Endodermal cell (in vitro differentiated cells): ENCODE measurements at places on chromosomes 3 and 15. TPM values are rescaled to one million over a fixed set of nuclear protein-coding genes. Genes with fewer than 3 reads are reported as not detected.

Gene BNC1
- 0.07 TPM in 1 of 2 replicates, not detected in the other for total RNA-seq

- no peaks in the 10 kb centered on the region for H3K4me1 ChIP-seq
- H3K27ac ChIP-seq = no peak overlapping the region
- no peaks in the 10 kb centered on the region for H3K27me3 ChIP-seq
- no peak overlapping the region for H3K4me3 ChIP-seq
Measured at GRCh38 chr15:95850837-95851236, 479.7 kb upstream of the NR2F2 start.

Gene IL12A
- total RNA-seq = not detected in 3 replicates

Gene IL5RA
- total RNA-seq = not detected in 3 replicates

DNA sequence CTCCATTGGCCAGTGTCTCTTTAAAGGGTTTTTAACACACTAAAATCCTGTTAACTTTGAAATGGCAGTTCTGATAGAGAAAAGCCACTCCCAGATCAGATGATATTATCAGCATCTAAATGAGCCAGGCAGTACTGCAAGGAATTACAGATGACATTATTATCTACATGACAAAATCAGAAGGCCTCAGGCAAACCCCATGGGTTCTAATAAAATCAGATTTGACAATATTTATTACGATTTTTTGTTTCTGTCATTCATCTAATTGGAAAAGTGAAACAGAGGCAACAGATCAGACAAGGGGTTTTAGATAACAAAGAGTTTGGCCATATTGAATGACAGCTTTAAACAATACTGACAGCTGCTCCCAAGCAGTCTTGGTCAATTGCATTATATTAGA lies 112.7 kb downstream of the FEZF2 start:
- peaks cover 22% of the 10 kb centered on the region for H3K36me3 ChIP-seq
- DNase-seq = no peak
- H3K27ac ChIP-seq = peak overlapping the region; percentile 19
- H3K4me3 ChIP-seq = no peak overlapping the region
- no peaks in the 10 kb centered on the region for H3K27me3 ChIP-seq

DNA sequence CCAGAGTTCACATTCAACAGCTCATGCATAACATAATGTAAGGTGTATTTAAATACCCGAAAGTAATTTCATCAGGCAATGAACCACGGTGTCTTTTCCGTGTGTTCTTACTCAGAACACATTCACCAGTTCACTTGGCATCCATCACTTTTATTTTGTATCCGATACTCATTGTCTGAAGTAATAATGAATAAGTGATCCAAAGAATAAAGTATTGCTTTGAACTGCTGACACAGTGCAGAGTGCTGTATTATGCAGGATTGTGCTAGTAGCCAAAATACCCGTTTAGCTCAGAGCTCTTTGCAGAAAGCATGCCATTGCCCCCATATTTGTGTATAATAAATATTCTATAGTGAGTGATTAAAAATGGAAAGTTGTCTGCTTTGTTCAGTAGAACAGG lies 460.9 kb upstream of the KCNMB2 start:
- DNase-seq = no peak
- no peaks in the 10 kb centered on the region for H3K27me3 ChIP-seq
- no peak overlapping the region for H3K27ac ChIP-seq
- H3K4me3 ChIP-seq = no peak overlapping the region

Gene RHOV
- total RNA-seq = 1.8 and 2.5 TPM in 2 replicates

GRCh38 chr3:129018751-129019150 lies 17.6 kb downstream of the EFCC1 start:
- no peaks in the 10 kb centered on the region for H3K27me3 ChIP-seq
- no peaks in the 10 kb centered on the region for H3K36me3 ChIP-seq
- H3K27ac ChIP-seq = no peak overlapping the region
- peaks cover 11% of the 10 kb centered on the region for H3K4me1 ChIP-seq
- no peak for DNase-seq
- H3K4me3 ChIP-seq = no peak overlapping the region

DNA sequence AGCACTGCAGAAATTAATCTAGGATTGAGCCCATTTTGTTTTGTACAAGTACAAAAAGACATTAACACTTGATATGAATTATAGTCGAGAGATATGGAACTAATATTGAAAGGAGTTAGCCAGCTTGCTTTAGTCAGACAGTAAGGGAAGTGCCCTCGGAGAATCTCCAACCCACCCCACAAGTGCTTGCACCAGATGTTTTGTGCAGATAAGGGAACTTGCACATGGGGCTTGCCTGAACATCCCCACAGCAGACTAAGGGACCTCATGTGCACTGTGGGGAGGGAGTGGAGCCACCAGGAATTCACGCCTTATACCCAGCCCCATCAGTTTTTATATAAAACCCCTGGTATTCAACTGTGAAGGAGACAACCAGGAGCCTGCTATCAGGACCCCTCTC lies 122.3 kb downstream of the EFHB start:
- H3K4me3 ChIP-seq = no peak overlapping the region
- no peak for DNase-seq
- peaks cover 53% of the 10 kb centered on the region for H3K27me3 ChIP-seq
- H3K27ac ChIP-seq = no peak overlapping the region
- no peaks in the 10 kb centered on the region for H3K4me1 ChIP-seq

- H3K36me3 ChIP-seq = no peaks in the 10 kb centered on the region
- DNase-seq = no peak
- H3K4me1 ChIP-seq = no peaks in the 10 kb centered on the region
- no peaks in the 10 kb centered on the region for H3K27me3 ChIP-seq
Measured at GRCh38 chr3:146970236-146970635, 365.1 kb upstream of the PLSCR5 start.

Gene STRA6
- 17.7 and 18.2 TPM in 2 replicates for total RNA-seq

DNA sequence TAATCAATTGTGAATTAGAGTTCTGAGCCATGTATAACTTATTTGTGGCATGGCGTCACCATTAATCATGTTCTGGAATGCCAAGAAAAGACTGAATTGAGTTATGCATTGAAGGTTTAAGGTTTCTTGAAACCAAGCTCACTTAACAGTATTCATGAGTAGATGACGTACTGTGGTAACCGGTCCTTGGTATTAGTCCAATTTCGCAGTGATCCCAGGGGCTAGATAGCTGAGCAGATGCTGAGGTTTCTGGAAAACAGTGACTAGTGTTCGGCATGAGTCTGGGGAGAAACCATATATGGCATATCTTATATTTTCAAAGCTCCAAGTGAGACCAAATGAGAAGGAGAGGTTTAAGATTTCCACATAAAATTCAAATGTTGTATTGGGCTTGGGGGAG lies 218.3 kb upstream of the LYSMD4 start:
- H3K4me3 ChIP-seq = no peak overlapping the region
- no peak for DNase-seq
- H3K4me1 ChIP-seq = no peaks in the 10 kb centered on the region
- H3K36me3 ChIP-seq = no peaks in the 10 kb centered on the region
- H3K27me3 ChIP-seq = no peaks in the 10 kb centered on the region

GRCh38 chr15:65806397-65806796 lies 14.3 kb upstream of the DENND4A start:
- H3K4me1 ChIP-seq = no peaks in the 10 kb centered on the region
- DNase-seq = no peak
- no peak overlapping the region for H3K4me3 ChIP-seq
- no peaks in the 10 kb centered on the region for H3K36me3 ChIP-seq

- DNase-seq = peak; percentile 83
- no peaks in the 10 kb centered on the region for H3K36me3 ChIP-seq
- no peaks in the 10 kb centered on the region for H3K27me3 ChIP-seq
- peaks cover 10% of the 10 kb centered on the region for H3K4me1 ChIP-seq
- no peak overlapping the region for H3K27ac ChIP-seq
Measured at GRCh38 chr3:66115858-66116654, 77.3 kb upstream of the MAGI1 start.

Gene SLC22A14
- total RNA-seq = not detected in 2 replicates

Gene HCN4
- total RNA-seq = 0.28 to 0.82 TPM (median 0.80 TPM) in 3 replicates

DNA sequence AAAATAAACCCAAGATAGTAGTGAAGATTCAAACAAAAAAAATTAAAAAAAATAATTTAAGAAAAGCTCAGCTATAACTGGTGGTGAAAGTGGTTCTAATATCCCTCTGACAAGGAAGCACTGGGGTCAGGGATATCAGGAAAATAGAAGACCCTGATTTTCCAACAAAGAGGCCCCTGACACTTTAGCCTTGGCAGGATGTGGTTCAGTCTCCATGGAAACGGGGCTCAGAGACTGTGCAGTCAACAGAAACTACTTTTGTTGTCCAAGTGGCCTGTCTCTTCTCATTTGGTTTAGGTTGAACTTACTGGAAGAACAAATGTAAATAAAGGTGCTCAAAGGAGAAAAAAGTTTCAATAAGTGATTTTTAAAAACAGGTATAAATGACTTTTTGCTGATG lies 27.2 kb downstream of the INTS14 start:
- no peaks in the 10 kb centered on the region for H3K27me3 ChIP-seq
- H3K4me1 ChIP-seq = peaks cover 5% of the 10 kb centered on the region
- no peak for DNase-seq

DNA sequence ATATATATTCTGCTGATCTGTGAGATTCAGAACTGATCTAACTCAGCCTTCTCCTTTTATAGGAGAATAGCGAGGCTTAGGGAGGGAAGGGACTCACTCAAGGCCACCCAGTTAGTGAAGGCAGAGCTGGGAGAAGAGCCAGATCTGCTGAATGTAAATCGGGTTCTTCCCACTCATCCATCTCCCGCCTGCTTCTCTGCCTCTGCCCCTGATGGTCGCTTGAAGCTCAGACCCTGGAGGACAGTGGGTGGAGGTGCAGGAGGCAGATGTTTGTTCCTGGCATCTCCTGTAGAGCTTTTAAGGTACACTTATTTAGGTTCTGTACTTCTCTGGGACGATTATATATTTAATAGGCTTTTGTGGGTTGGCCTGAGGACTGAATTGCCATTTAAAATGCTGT lies 4.3 kb downstream of the PDIA5 start:
- H3K36me3 ChIP-seq = no peaks in the 10 kb centered on the region
- peak overlapping the region; percentile 48 for H3K4me3 ChIP-seq
- no peaks in the 10 kb centered on the region for H3K27me3 ChIP-seq
- H3K4me1 ChIP-seq = peaks cover 14% of the 10 kb centered on the region
- no peak overlapping the region for H3K27ac ChIP-seq

DNA sequence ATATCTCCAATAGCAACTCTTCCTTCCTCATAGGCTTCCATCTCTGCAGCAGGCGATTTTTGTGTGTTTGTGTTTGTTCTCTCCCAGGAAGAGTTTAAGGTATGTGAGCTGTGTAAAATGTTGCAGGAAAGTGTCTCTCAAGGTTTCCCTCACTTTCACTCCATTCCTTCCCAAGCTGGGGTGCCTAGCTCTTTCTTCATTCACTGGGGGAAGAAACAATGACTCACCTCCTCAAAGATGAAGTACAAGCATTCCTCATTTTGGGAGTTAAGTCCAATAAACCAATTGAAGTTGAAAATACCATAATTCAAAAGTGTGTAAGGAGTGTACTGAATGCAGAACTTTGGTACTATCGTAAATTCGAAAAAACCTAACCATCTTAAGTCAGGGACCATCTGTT lies 422.7 kb upstream of the CFAP20DC start:
- H3K27ac ChIP-seq = no peak overlapping the region
- no peaks in the 10 kb centered on the region for H3K4me1 ChIP-seq
- H3K36me3 ChIP-seq = no peaks in the 10 kb centered on the region
- DNase-seq = no peak
- H3K27me3 ChIP-seq = no peaks in the 10 kb centered on the region

DNA sequence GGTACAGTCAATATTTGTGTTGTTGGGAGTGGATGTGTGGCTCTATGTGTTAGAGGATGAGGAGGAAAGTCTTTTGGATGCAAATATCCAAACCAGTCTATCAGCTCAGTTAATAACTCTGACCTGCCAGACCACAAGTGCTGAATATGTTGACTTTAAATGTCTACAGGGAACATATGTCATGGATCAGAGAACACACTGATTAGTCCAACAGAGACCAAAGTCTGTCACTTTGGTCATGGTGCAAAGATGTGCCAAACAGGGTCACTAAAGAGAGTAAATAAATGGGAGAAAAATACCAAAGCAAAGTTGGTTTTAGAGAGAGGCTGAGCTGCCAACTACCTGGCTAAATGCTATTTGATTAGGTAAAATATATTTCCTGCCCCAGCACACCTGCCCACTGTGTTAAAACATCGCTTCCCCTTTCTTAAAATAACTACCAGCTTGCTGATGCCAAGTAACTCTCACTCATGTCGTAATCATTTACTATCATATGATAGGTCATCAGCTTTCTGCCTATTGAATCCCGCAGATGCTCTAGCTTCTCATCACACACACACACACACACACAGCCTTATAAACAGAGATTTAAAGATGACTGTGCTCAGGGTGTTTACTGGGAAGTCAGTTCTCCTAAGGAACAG lies 173.3 kb downstream of the PDZRN3 start:
- no peak overlapping the region for H3K27ac ChIP-seq
- no peaks in the 10 kb centered on the region for H3K36me3 ChIP-seq
- no peaks in the 10 kb centered on the region for H3K27me3 ChIP-seq
- no peak for DNase-seq
- no peak overlapping the region for H3K4me3 ChIP-seq
- peaks cover 15% of the 10 kb centered on the region for H3K4me1 ChIP-seq

Gene ARHGEF26
- total RNA-seq = 5.4 to 13.9 TPM (median 12.4 TPM) in 3 replicates
